ENCODE measurements at places on chromosomes 3 and 15.

- no peak for DNase-seq
These were observed 11.5 kb upstream of the PRKAR2A start for GRCh38 chr3:48859206-48859605.

- DNase-seq = no peak
These were observed 15.2 kb downstream of the TIPARP start for GRCh38 chr3:156689608-156690007.

GRCh38 chr15:67107014-67107812 lies 41.8 kb downstream of the SMAD3 start:
- no peak for DNase-seq

GRCh38 chr15:39511000-39511915 lies 69.6 kb upstream of the THBS1 start:
- DNase-seq = no peak

DNA sequence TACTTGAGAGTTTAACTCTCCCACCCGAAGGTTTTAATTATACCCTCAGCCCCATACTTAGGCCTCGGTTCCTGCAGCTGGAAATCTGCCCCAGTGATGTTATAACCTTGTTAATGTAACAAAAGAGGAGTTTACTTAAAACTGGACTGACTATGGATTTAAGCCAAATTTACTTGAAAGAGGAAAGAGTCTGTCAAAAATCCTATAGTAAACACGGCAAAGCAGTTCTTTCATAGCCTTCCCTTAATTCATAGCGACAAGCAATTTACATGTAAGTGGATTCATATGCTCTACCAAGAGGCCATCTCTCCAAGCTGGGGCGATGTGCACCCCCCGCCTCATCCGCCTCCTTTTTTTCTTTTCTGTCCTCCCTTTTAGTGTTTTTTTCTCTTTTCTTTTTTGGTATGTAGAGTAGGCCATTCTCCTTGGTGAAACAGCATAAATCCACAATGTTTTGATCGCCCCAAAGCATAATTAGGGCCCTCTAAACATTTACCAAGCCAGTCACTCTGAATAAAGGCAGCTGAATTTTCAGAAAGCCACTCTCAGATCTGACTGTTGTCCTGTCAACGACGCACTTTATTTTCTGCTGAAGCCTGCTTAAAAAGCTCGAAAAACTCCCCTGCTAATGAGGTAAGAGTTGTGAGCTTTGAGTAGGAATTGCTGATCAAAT lies 373.1 kb upstream of the WNT5A start:
- DNase-seq = no peak

GRCh38 chr3:61162965-61163364 lies 88.3 kb downstream of the FHIT start:
- no peak for DNase-seq

- DNase-seq = no peak
These were observed 254.2 kb upstream of the STT3B start for GRCh38 chr3:31278532-31278931.

- no peak for DNase-seq
These were observed 2.1 kb downstream of the CMC1 start for GRCh38 chr3:28243424-28244106.

DNA sequence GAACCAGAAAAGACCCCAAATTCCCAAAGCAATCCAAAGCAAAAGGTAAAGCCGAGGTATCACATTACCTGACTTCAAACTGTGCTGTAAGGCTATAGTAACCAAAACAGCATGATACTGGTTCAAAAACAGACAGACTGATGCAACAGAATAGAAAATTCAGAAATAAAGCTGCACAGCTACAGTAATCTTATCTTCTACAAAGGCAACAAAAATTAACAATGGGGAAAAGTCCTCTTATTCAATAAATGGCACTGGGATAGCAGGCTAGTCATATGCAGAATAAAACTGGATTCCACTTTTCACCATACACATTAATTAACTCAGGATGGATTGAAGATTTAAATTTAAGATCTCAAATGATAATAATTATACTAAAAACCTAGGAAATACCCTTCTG lies 392.6 kb upstream of the CBLB start:
- DNase-seq = no peak

DNA sequence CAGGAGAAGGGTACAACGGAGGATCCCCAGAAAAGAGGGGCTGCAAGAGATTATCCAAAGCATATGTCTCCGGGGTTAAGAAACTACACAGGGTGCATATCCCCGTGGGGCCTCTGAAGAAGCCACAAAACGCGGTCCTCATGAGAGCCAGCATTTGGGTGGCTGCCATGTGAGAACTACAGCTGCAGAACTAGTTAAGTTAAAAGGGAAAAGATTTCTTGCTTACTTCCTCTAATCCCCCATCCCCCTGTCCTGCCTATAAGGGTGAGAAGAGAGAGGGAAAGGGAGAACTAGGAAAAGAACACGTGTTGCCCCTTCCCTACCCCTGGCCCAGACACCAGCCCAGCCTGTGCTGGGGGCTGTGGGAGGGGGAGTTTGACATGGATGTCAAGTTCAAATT lies 70.4 kb upstream of the PCSK6 start:
- DNase-seq = no peak

DNA sequence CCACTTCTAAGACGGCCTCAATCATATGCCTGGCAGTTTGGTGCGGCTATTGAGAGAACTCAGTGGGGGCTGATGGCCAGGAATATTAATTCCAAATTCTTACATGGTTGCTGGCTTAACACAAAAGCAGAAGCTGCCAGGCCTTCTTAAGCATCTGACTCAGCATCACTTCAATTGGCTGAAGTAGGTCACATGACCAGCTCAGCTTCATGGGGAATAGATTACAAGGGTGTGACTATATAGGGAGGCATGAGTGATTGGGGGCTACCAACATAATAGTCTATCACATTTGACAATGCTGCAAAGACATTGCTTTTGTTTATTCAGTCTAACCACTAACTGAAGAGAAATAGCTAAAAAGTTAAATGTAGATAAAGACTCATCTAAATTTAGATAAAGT lies 101.6 kb upstream of the ANKRD28 start:
- no peak for DNase-seq

- DNase-seq = no peak
These were observed 42.2 kb downstream of the ZBTB11 start for GRCh38 chr3:101634591-101635196.

DNA sequence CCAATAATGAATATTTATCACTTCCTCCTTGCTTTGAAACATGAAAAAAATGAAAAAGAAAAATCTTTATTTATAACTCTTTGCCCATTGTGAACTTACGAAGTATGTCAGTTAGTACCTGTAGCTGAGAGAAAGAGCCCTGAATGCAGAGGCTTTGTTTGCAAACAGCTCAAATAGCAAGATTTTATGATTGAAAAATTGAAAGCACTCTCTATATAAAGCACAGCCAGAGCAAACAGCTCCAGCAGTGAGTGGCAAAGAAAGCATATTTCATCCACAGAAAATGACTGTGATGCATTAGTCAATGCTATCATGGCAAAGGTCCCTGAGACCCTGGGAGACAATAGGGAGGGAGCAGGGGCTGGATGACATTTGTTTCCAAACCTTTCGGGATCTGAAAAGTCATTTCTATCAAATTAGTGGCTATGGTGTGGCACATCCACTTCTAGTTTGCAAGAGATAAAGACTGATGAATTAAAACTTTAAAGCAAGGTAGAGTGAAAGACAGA lies 576.1 kb downstream of the OTOL1 start:
- DNase-seq = no peak

DNA sequence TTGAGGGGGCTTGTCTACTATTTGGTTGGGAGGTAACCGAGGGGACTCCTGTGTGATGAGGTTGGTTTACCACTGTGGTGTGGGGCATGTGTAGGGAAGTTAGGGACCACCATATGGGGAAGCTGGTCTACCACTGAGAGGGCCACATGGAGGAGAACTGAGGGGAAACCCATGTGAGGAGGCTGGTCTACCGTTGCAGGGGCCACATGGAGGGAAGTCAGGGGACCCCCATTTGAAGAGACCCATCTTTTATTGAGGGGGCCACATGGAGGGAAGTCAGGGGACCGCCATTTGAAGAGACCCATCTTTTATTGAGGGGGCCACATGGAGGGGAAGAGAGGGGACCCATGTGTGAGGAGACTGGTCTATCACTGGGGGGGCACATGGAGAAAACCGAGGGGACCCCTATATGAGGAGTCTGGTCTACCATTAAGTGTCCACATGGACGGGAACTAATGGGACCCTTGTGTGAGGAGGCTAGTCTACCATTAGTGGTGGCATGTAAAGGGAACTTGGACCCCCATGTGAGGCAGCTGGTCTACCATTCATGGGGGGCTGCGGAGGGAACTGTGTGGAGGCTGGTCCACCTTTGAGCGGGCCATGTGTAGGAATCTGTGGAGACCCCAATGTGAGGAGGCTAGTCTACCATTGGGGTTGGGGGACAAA lies 165.5 kb downstream of the FBLN2 start:
- DNase-seq = no peak

- no peak for DNase-seq
These were observed 177.8 kb downstream of the ATG7 start for GRCh38 chr3:11450015-11450414.

- DNase-seq = no peak
These were observed 169.5 kb upstream of the THBS1 start for GRCh38 chr15:39411102-39411989.

DNA sequence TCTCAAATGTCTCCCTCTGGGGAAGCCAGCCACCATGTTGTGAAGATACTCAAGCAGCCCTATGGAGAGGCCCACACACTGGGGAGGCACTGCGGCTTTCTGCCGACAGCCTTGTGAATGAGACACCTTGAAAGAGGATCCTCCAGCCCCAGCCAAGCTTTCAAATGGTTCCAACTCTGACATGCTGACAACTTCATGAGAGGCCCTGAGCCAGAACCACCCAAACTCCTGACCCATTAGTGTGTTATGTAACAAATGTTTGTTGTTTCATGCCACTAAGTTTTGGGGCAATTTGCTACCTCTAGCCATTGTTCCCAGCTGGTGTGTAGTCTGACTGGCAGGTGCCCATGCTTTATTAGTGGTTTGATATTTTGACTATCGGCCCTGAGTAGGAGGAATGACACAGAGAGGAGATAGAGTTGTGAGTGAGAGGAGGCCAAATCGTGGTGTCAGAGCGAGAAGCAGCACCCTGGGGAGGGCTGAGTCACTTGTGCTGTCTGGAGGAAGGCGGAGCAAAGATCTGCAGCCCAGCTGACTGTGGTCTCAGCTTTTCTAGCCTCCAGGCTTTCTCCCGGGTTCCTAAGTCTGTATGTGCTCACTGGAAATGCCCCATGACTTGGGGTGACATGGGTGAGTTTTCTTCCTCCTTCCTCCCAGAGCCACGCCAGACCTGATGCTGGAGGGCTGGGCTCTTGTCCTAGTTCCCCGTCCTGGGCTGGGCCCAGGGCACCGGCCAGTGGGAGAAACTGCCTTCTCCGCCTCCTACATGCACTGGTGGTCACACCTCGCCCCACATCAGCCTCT lies 56.7 kb upstream of the BLM start:
- DNase-seq = no peak

DNA sequence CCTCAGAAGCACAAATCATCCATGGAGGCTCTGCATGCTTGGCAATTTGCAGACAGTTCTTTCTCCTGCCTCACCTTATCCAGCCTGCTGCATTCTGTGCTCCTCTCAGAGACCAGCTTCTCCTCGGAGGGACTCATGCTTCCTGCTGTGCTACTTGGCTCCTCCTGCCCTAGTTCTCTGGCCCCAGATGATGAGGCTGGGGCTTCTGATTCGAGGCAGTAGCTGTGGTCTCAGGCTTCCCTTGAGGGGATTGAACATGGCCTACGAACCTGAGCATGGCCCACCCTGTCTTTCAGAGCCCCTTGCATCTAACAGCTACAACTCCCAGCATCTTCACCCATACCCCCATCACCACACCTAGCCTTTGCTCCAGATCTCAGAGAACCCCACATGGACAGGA lies 6.7 kb downstream of the VIPR1 start:
- no peak for DNase-seq

DNA sequence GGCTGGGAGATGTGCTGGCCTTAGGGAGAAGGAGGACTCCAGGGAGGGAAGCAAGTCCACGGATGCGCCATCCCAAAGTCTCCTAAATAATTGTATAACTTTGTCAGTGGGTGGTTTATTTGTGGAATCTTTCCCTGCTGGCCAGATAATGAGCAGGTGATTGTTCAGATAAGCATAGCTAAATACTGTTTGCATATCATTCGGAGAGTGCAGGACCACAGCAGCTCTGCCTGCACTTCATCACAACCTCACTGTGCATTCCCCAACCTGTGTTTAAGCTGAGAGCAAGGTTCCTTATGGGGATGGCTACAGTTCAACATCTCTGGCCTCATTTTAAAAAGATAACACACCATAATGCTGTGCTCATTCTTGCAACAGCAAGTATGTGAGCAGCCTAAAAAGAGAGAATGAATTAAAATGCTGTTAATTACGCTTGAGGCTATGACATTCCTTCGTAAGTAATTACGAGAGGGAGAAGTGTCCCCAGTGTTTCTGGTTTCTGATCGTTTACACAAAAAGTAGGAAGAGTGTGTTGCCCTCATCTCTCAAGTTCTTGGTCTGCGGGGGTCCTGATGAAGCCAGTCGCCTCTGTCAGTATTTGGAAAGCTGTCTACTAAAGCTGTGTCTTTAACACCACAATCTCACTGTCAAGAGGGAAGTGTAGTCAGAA lies 272.0 kb upstream of the RORA start:
- DNase-seq = no peak

DNA sequence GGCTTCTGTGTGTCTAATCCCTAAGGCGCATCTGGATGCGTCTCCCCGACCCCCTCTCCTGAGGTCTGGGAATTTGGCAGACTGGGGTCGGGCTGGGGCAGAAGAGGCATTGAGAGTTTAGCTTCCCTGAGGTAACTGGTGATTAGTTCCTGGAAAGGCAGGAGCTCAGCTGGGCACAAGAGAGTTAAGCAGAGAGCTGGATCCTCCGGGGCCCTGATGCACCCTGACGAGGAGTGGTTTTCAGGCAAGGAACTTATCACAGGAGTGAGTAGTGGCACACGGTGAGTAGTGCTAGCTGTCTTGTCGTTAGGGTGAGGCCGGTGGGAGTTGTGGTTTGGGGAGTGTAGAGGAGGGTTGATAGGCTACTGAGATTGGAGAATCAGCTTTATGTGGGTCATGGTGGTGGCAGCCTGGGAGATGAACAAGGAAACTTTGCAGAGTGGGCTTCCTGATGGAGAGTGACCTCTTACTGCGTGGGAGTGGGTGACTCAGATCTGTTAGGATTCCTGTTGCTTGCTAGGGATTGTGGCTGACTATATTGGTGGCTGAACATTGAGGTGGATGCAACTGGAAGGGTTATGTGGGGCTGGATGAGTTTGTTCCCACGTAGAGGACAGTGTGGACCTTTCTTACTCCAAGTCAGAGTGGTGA lies 897 bp downstream of the RAD54L2 start:
- no peak for DNase-seq
